T1000 (cell line): ENCODE measurements at places on chromosomes 13 and 19.

DNA sequence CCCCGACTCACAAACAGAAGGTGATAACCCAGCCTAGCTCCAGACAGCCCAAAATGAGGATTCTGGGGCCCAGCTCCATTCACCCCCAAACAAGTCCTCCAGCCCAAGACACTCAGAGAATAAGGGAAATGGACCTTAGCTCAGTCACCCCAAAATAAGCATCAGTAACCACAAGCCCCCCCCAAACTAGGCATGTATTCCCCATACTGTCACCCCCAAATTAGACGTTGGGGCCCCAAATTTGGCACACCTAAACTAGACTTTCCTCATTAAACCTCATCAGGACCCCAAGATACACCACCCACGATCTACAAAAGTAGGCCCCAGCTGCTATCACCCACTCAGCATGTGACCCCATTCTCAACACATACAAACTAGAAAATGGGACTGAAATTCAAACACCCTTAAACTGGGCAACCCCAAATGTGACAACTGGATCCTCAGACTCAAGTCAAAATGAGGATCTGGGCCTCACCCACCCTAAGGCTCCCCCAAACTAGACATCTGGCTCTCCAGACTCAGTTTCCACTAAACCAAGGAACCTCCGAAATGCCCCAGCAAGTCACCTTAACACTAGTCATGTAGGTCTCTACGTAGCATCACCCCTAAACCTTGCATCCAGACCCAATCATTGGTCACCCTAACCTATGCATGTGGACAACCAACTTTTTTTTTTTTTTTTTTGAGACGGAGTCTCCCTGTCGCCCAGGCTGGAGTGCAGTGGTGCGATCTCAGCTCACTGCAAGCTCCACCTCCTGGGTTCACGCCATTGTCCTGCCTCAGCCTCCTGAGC, 13.4 kb upstream of the ERFL start:
- no peak for DNase-seq

GRCh38 chr13:45950386-45951000, 98.9 kb upstream of the SIAH3 start:
- DNase-seq, result no peak

DNA sequence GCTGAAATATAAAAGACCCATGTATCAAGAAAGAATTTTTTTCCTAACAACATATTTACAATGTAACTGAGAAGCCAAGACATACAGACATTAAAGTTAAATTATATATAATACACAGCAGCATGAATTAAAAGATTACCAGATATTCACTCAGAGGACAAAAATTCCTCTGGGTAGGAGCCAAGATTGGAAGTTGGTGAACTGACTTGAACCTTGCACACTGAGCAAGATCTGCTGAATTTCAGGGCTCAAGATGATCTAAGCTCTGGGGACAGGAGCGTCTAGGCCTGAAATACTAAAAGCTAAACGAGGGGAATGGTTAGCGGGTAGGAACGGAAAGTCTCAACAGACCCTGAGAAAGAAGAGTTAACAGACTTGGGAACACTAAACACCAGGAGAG, 8.5 kb downstream of the FOXO1 start:
- no peak for DNase-seq

- DNase-seq, result no peak
Measured at GRCh38 chr13:113506025-113506685, 15.6 kb upstream of the DCUN1D2 start.

GRCh38 chr13:101881593-101881992, 429.1 kb downstream of the ITGBL1 start:
- DNase-seq, result no peak

DNA sequence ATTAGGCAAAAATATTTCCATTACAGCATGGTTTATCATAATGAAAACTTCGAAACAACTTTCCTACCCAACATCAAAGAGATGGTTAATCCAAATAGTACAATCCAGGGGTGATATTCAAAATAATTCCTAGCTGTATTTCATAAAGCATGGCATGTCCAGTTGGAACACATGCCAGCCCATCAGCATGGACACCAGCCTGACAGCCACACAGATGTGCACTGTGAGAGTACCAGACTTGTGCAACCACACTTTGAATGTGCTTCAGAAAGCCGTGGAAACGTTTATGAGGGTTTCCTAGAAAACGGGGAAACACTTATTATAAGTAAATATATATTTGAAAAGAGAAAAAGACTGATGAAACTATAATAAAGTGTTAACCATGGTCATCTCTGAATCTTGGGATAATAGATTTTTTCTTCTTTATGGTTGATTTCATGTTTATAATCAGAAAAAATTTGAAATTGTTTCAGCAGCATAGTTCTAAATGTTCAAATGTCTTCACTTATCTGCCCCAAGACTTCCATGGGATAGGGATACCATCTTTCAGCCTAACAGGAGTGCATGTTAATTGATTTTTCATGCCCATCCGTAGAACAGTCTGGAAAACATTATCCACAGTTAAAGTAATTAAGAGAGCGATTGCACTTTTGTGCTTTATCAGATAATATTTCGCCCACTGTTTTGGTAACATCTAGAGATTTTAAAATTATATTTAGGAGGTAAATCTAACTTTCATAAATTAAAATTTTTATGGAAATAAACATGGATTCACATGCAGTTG, 242.6 kb upstream of the IRS2 start:
- no peak for DNase-seq

GRCh38 chr13:105611424-105611823, 924.0 kb downstream of the EFNB2 start:
- no peak for DNase-seq

DNA sequence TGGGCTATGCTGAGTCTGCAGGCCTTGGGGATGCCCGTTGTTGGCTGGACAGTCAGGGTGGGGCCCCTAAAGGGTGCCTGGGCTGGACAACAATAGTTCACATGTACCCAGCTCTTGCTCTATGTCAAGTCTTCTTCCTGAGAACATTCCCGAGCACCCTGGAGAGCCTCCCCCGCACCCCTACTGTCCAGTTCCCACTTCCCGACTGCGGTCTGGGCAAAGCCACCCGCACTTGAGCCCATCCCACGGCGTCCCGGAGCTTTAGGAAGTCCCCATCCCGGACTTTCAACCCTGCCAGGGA, 1.1 kb upstream of the MPND start:
- DNase-seq, result no peak

DNA sequence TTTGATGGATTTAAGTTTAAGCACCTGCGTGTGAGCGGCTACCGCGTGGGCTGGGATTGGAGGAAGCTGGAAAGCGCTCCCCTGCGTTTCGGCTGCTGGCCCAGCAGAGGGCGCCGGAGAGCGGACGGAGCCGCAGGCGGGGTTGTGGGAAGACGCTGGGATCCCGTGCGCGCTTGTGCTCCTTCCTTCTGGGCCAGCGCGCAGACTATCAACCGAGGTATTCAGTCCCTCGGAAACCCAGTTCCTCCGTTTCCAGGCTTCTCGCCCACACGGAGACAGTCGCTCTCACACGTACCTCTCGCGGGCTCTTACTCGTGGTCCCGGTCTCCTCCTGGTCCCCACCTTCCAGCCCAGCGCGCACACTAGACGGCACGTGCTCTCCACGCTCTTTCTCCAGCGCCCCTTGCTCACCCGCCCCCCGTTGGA, 28.8 kb downstream of the EPN1 start:
- DNase-seq, result no peak

DNA sequence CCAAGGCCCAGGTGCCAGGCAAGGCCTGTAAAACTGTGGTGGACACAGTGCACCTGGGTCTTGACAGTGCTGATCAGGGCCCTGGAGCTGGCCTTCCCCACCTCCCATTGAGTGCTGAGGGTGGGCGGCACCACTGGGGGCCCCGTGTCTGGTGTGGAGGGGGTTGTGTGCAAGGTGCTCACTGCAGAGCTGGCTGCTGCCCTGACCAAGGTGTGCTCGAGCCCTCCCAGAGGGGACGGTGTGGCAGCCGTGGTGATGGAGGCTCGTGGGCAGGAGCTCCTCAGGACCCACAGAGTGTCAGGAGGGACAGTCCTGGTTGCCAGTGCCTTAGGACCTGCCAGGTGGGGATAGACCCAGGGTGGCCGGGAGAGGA, 23.0 kb downstream of the ATP4B start:
- DNase-seq, result no peak

DNA sequence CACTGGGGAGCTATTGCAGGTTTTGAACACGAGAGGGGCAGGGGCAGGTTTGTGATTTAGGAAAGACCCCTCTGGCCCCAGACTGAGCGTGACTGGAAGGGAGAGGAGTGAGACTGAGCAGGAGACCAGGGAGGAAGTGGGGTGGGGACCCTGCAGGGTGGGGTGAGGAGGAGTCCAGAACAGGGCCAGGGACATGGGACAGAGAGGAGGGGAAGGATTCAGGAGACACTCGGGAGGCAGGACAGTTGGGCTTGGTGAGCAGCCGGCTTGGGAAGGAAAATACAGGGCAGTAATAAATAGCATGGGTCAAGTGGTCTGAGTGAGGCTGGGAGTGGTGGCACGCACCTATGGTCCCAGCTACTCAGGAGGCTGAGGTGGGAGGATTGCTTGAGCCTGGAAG, 9.4 kb downstream of the FOSB start:
- DNase-seq, result no peak

DNA sequence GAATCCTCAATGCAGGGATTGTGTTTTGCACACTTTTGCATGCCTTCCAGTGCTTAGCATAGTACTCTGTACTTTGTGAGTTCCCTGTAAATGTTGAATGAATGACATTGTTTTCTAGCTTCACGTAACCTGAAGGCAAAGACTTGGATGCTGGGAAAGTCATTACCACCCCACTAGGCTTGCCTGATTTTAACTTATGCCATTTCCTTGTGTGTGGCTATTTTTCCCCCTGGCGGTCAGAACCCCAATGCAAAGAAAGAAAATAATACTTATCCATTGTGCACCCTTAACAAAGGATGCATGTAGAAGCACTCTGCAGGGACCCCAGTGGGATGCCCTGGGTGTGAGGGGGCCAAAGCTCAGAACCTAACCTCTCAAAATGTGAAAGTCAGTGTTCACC, 1.2 kb upstream of the ENOX1 start:
- no peak for DNase-seq

GRCh38 chr19:40588926-40589569, 12.1 kb upstream of the LTBP4 start:
- no peak for DNase-seq

DNA sequence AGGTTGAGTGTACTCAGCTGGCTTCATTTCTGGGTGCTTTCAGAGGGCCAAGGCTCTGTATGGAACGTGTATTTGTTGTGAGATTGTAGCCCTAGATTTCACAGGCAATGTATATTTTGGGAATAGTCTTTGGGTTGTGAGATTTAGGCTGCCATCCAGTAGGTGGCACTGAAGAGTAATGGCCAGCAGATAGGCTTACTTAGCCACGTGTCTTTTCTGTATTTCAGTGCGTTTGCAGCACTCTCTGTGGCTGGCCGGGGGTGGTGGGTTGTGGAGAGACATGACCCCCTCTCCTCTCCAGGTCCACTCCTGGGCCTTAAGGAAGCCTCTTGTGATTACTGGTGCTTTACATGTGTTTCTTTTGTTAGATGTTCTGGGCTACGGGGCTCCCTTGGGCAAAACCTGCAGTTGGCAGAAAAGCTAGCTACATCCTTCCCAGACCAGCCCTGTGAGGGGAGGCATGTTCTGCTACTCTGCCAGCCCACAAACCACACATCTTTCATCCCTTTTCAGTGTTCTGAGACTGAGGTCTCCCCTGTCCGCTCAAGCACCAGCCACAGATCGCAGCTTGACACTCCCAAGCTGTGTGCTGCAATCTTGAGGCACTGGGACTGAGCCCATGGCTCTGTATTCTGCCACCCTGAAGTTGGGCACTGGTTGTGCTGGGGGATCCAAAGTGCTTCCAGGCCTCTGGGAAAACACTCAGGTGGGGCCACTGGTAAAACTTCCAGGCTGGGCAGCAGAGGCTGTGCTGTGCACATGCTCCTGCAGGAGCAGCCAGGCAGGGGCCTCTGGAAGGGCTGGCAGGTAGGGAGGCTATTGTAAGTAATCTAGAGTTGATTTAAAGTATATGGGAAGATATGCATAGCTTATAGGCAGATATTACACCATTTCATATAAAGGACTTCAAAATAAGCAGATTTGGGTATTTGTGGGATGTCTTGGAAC, 1096.8 kb upstream of the PCDH20 start:
- DNase-seq, result no peak

- DNase-seq, result no peak
Measured at GRCh38 chr19:7469669-7470285, 19.1 kb downstream of the PEX11G start.

GRCh38 chr19:6138066-6138465, 2.6 kb downstream of the ACSBG2 start:
- DNase-seq, result no peak
